T1000 (cell line): ENCODE measurements at places on chromosomes 2 and 18.

- no peak for DNase-seq
These were observed 111.0 kb downstream of the BCL2L11 start for GRCh38 chr2:111231532-111232252.

DNA sequence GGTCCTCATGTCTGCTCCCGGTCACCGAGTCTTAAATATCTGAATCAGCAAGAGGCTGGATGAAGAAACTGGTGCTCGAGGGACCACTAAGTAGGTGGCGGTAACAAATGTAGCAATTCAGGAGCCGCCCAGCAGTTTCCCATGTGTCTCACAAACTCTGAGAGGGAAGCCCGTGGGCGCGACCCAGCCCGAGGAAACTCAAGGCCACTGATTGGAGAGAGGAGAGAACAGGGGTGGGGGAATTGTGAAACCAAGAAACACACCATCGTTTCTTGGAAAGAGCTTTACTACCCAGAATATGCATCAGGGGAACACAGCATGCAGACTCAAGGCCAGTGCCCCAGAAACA, 10.8 kb downstream of the MLPH start:
- no peak for DNase-seq

GRCh38 chr2:130369311-130369964, 13.6 kb downstream of the PTPN18 start:
- no peak for DNase-seq

GRCh38 chr18:26307161-26307773, 81.0 kb downstream of the TAF4B start:
- no peak for DNase-seq

DNA sequence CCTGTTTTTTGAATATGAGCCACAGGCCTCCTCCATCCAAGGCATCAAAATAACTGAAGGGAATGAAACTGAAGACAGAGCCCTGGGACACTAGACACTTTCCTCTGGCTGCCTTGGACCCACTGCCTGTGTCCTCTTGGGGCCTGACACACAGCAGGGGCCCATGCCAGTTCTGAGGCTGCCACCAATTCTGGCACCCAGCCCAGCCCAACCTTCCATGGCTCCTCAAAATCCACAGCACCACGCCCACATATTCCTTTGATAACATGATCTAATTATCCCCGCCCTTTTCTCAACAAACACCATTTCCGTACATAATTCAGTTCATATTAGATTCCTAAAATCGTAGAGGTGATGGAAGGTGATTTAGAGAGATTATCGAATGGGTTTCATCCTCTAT, 64.2 kb downstream of the EMX1 start:
- no peak for DNase-seq
